K562 (cell line): ENCODE measurements at places on chromosomes 1 and 21.

GRCh38 chr1:42214447-42214871 lies 49.9 kb upstream of the GUCA2A start:
- DNase-seq: no peak

- DNase-seq: peak; percentile 58
Observed at GRCh38 chr1:9280015-9280860, 12.5 kb upstream of the SPSB1 start.

- no peak for DNase-seq
Observed at GRCh38 chr1:91334856-91335255, 69.8 kb downstream of the HFM1 start.

DNA sequence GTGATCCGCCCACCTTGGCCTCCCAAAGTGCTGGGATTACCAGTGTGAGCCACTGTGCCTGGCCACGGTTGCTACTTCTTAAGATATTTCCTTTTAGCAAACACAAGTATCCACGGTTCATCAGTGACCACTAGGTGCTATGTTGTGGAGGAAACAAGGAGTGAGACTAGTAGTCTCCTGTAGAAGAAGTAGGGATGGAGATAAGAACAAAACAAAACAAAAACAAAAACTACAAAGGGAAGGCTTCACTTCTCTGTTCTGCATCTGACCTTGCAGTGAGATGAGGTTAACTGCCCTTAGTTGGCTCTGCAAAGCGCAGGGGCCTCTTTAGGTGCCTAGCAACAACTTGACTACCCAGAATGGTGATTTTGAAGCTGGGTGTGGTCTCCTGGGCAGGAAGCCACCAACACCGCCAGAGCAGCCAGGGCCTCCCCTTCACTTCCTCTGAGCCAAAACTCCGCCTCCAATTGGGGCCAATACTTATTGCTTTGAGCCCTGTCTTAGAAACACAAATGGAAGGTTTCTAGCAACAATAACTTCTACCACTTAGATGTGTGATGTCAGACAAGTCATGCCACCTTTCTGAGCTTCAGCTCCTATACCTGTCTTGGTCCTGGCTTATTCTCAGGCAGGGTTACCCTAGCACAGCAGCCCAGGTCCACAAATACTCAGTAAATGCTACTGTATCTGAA lies 12.8 kb upstream of the CDC42 start:
- DNase-seq: peak; percentile 37

DNA sequence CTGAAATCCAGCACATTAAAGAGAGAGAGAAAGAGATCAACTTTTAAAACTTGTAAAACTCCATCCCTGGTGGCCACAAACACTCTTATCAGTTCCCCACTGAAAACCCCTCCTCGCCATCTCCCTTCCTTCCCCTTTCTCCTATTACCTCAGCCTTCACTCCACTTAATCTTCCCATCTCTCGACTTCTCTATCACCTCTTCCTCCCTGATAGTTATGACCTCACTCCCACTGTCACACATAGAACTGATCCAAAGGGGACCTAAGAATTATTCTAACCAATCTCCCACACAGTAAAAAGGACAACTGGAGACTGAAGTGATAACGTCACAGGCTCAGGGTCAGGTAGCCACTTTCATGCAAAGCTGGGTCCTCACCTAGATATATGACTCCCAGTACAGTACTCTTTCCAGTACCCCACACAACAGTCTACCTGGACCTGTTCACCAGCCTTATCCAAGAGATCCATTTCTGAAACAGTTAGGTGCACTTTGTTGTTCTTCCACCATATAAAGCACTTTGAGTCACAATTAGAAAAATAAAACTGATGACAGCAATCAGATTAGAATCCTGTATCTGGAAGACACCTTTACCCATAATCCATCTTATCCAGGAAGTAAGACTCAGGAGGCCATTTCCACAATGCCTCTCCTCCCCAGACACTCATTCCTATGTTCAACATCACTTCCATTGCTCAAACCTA lies 324.8 kb downstream of the SMYD3 start:
- DNase-seq: peak; percentile 81

- DNase-seq: no peak
Observed at GRCh38 chr1:206422525-206422924, 47.8 kb upstream of the IKBKE start.

DNA sequence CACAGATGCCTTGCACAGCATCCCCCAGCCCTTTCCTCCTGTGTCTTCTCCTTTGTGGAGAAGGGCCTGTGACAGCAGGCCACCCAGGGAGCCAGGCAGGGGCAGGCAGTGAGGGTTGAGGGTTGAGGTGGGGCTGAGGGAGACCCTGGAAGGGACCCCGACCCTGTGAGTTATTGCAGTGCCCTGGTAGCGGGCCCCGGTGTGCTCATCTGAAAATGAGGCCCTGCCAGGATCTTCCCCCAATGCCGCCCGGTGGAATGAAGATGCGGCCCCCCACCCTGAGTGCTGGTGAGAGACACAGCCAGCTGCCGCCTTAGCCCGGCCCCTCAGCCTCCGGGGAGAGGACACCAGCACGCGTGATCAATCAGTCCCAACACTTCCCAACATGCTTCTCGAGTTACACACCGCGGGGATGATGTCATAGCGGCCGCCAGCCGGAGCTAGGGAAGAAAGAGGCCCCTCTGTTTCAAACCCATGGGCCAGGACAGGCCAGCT lies 36.2 kb upstream of the ACTRT2 start:
- no peak for DNase-seq

DNA sequence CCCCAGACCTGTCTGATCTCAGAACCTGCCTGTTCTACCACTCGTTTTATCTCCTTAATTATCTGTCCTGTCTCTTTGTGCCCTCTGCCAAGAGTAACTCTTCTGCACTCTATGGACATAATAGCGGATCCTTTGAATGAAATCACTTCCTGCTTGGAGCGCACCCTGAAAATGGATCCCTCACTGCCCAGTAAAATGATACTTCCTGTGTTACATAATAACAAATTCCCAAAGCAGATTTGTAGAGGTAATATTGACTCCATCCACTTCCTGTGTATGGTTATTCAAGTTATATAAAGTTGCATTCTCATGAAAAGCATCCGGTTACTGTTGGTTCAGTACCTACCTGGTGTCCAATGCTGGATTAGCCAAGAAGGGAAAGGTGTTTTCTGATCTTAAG lies 246.0 kb downstream of the TRABD2B start:
- DNase-seq: no peak

DNA sequence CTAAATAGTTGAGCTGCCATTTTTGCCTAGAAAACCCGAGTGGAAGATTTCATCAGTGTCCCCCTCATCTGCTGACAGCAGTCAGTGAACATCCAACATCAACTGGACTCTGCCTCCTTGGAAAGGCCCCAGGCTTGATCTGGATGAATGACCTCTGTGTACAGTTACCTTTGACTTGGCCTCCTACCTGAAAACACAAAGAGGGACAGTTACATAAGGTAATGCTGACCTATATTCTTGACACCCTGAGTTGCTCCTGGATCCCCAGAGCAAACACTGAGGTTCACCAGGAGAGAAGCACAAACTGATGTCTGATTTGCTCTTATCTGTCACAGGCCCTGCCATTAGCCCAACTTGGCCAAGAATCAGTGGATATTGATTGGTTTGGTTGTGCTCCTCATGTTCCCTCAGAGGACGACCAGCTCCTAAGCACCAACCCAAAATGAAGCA lies 138.9 kb downstream of the PROX1 start:
- no peak for DNase-seq

DNA sequence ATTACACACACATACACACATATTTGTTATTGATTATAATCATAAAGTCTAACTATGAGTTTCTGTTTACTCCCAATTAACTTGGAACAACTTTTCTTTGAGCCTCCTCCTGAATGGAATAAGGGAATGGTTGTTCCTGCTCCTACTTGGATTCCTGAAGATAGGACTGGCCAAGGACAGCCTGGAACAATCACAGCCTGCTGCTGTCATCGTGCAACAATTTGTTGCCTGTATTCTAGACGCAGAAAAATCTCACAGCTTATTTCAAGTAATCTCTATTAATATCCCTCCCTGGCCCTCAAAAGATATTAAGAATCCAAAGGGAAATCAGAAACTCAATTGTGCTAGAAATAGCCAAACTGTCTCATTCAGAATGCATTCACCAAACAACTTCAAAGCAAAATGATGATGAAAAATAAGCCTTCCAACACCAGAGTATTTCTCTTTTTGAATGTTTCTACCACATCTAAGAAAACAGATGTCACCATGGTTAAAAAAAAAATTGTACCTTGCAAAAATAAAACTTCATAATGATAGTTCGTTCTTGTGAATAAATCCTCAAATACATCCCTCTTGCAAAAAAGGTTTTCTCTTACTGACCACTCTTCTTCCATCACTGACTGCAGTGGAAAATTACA lies 30.9 kb downstream of the RCAN1 start:
- no peak for DNase-seq

DNA sequence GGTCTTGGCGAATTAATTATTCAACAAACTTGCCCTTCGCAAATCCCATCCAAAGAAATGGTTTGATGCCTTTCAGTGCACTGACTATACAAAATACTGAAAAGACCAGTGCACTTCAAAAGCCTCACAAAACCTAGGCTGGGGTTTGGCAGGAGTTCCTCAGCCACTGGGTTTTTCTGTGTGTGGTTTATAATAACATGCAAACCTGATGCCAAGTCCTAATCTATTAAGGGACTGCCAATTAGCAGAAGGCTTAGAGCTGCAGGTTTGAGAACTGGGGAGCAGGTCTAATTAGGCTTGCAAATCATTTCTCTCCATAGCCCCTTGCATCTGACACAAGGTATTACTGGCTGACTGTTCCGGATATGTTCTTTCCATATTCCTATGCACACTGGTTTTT lies 27.7 kb downstream of the PLPP3 start:
- DNase-seq: no peak

- no peak for DNase-seq
Observed at GRCh38 chr1:195550071-195550862, 1058.0 kb downstream of the KCNT2 start.

- DNase-seq: no peak
Observed at GRCh38 chr1:229786974-229787610, 161.0 kb downstream of the URB2 start.

DNA sequence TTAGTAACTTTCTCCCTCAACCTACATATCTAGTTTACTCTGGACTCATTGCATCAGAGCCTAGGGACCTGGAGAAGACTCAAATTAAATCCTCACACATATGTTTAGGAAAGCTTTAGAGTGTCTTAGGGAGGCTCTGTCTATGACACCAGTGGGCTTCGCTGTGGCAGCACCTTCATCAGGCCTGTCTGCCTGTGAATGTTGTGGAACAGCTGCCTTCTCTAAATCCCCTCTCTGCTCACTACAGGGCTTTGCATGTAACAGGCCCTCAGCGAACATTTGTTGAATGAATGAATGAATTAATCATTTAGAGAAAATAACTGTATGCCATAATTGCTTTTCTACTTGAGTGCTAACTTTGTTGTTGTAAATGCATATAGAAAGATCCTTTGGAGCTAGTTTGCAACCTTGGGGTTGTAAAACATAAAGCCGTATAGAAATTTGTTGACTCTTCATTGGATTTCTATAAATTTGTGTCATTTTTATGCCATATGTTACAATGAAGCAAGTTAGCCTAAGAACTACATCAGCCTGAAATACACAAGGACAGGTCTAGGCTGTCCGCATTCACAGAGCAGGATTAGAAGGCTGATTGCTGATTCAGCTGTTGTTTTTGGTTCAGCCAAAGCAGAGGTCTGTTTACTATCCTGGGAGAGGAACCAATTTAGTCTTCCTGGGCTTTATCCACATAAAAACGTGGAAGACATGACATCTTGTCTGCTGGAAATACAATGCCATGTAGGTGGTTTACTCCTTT lies 238.0 kb downstream of the ASTN1 start:
- DNase-seq: no peak

GRCh38 chr1:41282679-41283317 lies 40.7 kb upstream of the SCMH1 start:
- peak; percentile 76 for DNase-seq
